Thoracic aorta (tissue), 2 donors: ENCODE measurements at places on chromosomes 12 and 14.

GRCh38 chr12:111448266-111448830 is 42.6 kb downstream of the SH2B3 start:
- no peak overlapping the region for H3K4me3 ChIP-seq
- no peak overlapping the region for H3K27ac ChIP-seq
- H3K4me1 ChIP-seq: peaks cover 27% of the 10 kb centered on the region
- no peak for DNase-seq

DNA sequence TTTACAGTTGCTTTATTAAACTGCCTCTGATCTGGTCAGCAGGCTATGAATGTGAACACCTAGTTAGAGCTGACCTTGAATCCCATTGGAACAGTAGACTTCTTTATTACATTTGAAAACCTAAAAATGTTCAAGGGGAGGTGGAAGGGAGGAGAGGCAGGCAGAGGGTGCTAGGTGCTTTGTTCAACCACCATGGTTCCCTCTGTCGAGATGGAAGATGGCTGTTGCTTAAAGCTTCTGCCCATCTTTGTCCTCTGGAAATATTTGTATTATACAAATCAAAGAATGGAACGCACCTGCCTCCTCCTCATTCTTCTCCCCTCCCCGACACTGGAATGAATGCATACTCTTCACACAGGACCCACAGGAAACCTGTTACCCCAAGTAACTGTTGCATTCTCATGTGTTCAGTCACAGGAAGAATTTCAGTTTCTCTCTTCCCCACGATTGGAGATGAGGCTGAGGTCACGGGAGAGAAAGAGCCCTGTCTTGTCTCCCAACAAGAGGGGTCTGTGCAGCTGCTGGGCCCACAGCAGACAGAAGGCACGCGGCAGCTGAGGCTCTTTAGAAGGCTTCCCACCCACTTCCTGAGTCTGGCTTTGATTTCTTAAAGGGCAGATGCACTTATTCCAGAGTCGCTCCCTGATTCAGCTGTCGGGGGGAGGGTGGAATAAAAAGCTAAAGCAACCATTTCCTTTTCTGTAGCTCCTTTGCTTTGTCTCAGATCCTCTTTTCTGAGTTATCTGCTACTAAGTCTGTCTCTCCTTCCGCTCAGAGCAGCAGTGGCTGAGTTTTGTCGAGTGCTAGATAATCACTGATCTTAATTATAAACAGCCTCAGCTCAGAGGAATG is 217.9 kb upstream of the BTG1 start:
- H3K27me3 ChIP-seq: no peaks in the 10 kb centered on the region
- H3K4me3 ChIP-seq: peak overlapping the region; percentile 63
- H3K4me1 ChIP-seq: no peaks in the 10 kb centered on the region
- no peaks in the 10 kb centered on the region for H3K36me3 ChIP-seq
- no peak for DNase-seq

- no peak for DNase-seq
- H3K4me3 ChIP-seq: no peak overlapping the region
- no peaks in the 10 kb centered on the region for H3K4me1 ChIP-seq
- H3K27ac ChIP-seq: no peak overlapping the region
- H3K36me3 ChIP-seq: no peaks in the 10 kb centered on the region
Measured at GRCh38 chr14:63147018-63147417, 57.2 kb upstream of the RHOJ start.

GRCh38 chr12:27472604-27473003 is 26.1 kb downstream of the SMCO2 start:
- DNase-seq: no peak
- H3K4me1 ChIP-seq: peaks cover 14% of the 10 kb centered on the region
- no peaks in the 10 kb centered on the region for H3K27me3 ChIP-seq
- no peak overlapping the region for H3K27ac ChIP-seq
- no peaks in the 10 kb centered on the region for H3K36me3 ChIP-seq

GRCh38 chr14:22699801-22700564 is 55.8 kb upstream of the OR6J1 start:
- no peak overlapping the region for H3K27ac ChIP-seq
- no peaks in the 10 kb centered on the region for H3K27me3 ChIP-seq
- DNase-seq: no peak
- no peaks in the 10 kb centered on the region for H3K4me1 ChIP-seq
- H3K4me3 ChIP-seq: no peak overlapping the region

DNA sequence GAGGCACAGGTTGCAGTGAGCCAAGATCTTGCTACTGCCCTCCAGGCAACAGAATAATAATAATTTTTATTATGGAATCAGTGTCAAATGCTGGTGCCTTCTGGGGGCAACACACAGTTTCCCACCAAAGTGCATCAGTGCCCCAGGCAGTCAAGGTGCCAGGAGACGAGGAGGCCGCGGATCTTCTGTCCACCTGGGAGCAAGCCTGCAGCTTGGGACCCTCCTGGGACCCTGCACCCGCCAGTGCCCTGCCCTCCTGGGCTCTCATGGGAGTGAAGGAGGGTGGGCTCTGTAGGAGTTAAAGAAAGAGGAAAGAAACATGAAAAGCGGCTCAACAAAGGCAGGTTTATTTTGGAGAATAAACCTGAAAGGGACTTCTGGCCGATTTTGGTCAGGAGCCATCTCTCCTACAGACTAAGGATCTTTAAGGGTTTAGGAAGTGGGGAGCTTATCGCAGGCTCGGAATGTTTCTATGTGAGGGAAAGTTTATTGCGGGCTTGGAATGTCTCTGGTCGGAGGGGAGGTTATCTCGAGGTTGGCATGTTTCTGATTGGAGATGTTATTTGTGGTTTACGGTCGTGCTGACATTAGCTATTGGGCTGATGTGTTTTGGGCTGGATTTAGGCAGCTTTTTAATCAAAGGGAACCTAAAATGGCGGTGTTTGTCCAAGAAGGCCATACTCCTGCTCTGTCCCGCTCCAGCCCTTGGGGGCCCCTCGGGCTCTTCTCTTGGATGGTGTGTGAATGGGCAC is 1.1 kb upstream of the ASPG start:
- no peak overlapping the region for H3K27ac ChIP-seq
- no peaks in the 10 kb centered on the region for H3K27me3 ChIP-seq
- H3K36me3 ChIP-seq: no peaks in the 10 kb centered on the region
- H3K4me1 ChIP-seq: no peaks in the 10 kb centered on the region
- no peak overlapping the region for H3K4me3 ChIP-seq
- no peak for DNase-seq

GRCh38 chr14:74702293-74702692 is 10.6 kb downstream of the AREL1 start:
- no peaks in the 10 kb centered on the region for H3K36me3 ChIP-seq
- no peak overlapping the region for H3K27ac ChIP-seq
- peaks cover 25% of the 10 kb centered on the region for H3K4me1 ChIP-seq
- no peak for DNase-seq
- H3K4me3 ChIP-seq: no peak overlapping the region

DNA sequence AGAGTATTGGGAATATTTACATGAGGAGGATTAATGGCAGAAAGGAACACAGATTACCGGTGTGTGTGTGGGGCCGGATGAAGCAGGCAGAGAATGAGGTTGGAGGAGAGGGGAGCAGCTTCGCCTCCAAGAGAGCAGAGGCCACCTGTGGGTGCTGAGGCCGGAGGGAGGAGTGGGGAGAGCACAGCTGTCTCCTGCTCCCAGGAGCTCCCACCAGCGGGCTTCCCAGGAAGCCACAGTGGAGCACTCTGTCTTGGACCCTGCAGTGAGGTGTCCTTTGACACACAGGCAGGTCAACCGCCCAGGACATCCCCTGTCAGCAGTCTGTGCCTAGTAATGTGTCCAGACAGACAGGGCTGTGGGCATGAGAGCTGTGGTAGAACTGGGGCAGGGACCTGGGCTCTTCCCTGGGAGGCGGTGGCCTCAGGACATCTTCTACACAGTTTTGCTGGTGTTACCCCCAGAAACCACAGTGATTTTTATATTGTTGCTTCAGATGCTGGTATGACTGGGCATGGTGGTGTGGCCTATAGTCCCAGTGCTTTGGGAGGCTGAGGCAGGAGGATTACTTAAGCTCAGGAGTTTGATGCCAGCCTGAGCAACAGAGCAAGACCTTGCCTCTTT is 18.5 kb upstream of the AMN start:
- peaks cover 7% of the 10 kb centered on the region for H3K36me3 ChIP-seq
- H3K4me3 ChIP-seq: no peak overlapping the region
- no peaks in the 10 kb centered on the region for H3K27me3 ChIP-seq
- H3K27ac ChIP-seq: no peak overlapping the region
- DNase-seq: no peak
